Activated CD8-positive, alpha-beta memory T cell treated with anti-CD3 and anti-CD28 coated beads, Interleukin-2, amount 10 ng/mL, durations not matched to agents 7 days and 5 days (primary cell): ENCODE measurements at places on chromosomes 12 and 14.

GRCh38 chr14:69532561-69533340, 41.9 kb downstream of the CCDC177 start:
- no peak for DNase-seq

GRCh38 chr14:74981833-74982232, 20.9 kb upstream of the EIF2B2 start:
- DNase-seq = no peak

DNA sequence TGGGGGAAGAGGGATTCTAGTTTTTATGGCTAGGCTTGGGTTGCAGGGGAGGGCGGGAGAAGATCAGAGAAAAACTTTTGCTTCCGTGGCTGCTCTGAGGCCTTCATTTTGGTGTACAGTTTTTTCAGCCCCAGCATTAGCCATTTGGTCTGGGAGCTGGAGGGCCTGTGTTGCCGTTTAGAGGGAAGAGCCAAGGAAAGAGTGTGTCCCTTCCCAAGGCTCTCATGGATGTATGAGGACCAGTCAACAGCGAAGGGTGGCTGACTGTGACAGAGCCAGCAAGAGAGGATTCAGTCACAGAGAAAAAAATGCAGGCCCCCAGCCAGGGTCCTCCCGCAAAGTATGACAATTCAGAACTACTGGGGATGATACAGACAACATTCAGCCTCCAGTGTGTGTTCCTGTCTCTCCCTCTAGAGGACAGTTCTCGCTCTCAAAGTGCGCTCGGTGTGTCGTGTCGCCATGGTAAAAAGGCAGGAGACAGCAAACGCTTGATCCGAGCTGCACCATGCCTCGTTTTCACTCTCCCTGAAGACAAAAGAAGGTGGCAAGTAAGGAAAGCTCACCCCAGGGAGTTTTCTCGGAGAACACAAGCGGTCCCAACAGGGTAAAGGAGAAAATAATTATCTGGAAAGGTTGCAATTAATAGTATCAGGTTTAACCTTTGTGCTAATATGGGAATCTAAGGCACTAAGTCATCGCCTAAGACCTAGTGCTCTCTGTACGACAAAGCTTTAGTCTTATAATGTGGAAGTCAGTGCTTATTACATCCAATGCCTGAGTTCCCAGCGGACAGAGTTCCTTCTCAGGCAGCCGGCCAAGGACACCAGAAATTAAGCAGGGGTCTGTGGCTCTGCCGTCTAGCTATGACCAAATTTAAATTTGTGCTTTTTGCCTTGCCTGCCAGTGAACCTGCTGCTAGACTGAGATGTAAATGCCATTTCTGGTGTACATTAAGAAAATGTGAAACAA, 157.3 kb upstream of the PLXNC1 start:
- no peak for DNase-seq

- DNase-seq = no peak
Observed at GRCh38 chr12:112170971-112171596, 45.7 kb downstream of the TRAFD1 start.

- no peak for DNase-seq
Observed at GRCh38 chr14:104223101-104224041, 85.0 kb downstream of the KIF26A start.

DNA sequence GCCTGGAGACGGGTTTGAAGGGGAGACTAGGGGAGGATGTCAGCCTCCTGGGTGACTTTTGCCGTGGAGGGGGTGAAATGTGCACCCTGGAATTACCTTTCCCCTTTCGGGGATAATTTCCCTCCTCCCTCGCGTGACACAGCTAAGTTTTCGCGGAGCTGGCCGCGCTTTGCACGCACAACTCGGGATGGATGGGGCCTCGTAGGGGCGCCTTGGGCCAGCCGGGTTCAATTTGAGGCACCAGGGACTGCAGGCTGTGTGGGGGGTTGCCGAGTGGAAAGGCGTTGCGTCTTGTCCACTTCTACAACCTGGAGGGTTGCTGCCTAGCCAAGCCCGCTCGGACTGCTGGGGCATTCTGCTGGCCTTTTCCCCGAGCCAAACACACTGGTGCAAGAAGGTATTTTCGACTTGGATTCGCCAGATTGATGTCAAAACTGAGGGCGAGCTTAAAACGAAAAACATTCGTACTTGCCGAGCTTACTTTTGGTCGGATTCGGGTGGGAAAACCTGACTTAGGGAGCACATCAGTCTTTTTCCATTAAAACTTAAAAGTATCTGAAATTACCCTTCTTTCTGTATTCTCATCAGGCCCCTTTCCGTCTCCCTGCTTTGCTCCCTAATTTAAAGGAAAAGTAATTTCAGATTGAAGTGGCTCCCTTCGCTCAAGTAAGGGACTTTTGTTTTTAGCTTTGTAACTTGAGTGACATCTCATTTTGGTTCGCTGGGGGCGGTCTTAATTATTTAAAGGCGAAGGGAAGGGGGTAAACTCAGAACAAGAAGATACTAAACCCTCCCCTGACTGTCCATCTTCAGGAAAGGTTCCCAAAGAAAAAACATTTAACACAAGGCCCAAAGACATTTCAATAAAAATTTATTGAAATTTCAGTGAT, 14.3 kb downstream of the TBX3 start:
- no peak for DNase-seq

DNA sequence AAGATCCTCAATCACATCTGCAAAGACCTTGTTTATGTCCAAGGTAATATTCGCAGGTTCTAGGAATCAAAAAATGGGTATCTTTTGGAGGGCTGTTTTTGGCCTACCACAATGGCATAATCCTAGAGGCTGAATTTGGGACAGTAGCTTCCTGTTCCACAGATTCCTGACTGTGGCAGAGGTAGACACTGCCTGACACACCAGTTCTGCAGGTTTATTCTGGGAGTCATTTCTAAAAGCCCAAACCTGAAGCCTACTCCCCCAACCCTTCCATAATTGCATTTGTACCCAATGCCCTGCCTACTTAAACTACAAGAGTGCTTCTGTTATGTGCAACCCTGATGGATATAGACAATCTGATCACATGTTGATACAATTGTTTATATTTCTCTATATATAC, 378.9 kb downstream of the PCNX1 start:
- DNase-seq = no peak

GRCh38 chr12:96227365-96228106, 33.4 kb downstream of the ELK3 start:
- DNase-seq = no peak

DNA sequence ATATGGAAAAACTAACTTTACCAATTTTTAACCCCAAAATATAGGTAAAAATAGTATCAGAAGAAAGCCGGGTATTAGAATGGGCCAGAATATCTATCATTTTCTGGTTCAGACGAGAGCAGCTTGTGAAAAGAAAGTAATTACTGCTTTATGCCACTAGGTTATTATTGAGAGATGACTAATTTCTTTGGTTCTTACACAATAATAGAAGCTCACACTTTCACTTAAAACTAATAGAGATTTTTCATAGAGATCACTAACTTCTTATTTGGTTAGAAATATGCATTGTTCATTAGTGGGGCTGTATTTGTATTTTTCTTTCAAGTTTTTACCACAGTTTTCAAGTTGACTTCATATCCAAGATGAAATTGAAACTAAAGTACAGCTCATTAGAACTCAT, 1241.2 kb upstream of the FLRT2 start:
- no peak for DNase-seq

DNA sequence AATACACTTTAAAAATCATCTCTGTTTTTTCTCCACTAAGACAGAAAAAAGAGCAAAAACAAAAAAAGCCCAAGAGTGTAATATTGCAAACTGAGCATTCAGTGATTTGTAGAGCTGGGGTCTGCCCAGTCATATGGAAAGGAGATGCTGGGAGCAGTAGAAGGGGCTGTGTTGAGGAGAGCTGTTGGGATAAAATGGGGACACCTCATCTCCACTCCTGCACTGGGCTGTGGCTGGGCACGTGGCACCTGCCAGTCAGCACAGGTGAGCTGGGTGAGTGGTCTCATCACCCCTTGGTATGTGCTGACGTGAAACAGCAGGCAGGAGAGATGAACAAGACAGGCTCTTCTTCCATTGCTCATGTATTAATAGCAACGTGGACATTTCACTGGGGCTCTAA, 217.4 kb downstream of the C12orf42 start:
- DNase-seq = no peak

DNA sequence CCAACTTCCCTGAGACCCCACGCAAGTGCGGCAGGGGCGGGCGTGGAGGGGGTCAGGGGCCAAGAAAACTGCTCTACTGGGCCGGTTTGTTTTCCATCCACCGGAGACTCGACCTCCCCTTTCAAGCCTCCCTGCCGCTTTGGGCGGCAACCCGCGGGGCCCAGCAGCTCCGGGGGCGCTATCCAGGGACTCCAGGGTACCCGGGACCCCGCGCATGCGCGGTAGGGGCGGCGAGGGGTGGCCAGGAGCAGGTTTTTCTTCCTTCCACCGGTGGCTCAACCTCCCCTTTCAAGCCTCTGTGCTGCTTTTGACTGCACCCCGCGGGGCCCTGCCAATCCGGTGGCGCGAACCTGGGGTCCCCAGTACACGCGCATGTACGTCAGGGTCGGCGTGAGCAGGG, 323.5 kb downstream of the ALG10 start:
- DNase-seq = no peak

DNA sequence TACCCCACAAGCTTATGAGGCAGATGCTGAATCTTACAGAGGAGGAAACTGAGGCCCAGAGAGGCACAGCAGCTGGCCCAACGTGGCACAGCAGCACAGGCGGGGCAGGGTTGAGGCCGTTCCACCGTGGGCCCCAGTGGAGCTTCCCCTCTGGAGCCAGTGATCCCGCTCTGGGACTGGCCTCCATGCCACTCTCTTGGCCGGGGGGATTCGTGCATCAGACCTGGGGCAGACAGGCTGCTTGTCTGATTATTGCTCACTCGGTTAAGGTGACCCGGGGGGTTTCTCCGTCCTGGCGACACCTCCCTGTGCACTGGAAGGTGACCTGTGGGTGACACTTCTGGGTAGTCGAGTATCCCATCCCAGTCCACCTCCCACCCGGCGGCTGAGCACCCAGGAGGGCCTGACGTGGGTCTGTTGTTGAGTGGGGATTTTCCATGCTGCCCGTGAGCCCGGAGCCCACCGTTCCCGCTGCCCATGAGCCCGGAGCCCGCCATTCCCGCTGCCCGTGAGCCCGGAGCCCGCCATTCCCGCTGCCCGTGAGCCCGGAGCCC, 27.8 kb downstream of the NOC4L start:
- DNase-seq = no peak

GRCh38 chr14:96400495-96400894, 8.6 kb downstream of the AK7 start:
- DNase-seq = no peak

DNA sequence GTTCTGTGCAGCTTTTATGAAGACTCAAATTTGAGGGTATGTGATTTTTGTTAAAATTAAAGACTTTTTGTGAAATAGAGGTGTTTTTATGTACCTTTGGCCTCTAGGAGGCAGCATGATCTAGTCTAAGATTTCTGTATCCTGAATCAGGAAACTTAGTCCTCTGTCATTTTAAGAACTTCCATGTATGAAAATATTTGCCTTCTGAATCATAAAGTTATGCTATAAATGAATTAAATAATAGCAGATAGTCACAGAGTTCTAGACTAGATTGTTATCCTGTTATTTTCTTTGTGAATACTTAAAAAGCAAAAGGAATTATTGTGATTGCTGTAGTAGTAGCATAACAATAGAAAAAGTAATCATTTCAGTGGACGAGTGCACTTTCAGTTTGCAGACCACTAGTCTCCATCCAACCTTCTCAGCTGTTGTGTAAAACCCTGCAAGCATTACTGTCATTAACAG, 56.3 kb downstream of the FGD4 start:
- DNase-seq = no peak

DNA sequence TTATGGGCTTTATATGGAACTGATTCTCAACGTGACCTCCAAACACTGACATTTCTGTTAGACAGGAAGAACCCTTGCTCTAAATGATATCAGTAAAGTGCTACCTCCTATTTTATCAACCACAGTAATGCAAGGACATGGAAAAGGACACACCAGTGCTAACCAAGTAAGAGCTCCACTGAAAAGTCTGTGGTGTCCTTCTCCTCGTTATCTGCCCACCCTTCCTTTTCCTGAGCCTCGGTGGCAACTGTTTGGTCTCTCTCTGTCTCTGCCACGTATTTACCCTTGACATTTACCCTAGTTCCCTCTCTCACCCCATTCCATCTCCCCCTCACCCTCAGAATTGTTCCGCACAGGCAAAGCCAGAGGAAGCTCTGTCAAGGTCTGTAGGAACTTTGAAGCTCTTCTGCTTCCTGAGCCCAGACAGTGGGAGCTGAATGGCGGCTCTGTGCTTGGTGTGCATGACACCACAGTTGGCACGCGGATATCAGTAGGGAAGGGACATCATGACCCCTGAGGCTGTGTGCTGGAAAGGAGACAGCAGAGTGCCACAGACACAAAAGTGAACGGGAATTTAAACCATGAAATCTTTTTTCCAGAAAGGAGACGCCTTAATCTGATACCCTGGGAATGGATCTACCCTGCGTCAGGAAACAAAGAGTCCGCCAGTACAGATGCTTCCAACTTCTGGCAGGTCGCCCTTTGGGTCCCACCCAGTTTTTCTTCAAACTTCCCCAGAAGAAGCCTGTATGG, 50.8 kb downstream of the NTN4 start:
- DNase-seq = no peak

- DNase-seq = no peak
Observed at GRCh38 chr12:13609894-13610679, 371.3 kb downstream of the GRIN2B start.

DNA sequence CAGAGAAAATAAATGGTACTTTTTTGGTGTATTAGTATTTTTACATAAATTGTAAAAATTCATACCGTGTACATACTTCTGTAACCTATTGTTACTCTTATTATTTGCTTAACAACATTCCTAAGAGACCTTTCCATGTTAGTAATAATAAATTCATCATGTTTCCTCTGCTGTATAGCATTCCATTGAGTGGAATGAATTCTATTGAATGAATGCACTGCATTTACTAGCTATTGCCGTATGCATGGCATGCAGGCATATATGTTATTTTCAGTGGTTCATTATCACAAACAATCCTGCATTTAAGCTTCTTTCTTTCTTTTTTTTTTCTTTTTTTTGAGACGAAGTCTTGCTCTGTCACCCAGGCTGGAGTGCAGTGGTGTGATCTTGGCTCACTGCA, 137.6 kb upstream of the TBX3 start:
- DNase-seq = no peak

DNA sequence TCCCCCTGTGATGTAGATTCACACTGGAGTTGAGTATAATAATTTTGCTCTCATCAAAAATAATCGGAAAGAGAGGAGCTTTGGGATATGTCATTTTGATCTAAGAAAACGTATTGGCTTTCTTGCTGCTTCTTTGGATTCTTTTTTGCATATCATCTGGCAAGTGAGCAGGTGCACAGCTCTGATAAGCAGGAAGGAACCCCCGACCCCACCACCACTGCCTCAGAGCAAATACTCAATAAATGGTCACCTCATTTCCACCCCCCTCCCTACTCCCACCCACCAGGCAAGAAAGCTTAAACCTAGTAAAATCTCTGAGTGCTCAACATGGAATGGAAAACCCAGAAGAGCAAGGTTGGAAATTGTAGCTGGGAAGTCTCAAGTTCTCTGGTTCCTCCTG, 49.4 kb downstream of the IFNG-AS1 start:
- no peak for DNase-seq

DNA sequence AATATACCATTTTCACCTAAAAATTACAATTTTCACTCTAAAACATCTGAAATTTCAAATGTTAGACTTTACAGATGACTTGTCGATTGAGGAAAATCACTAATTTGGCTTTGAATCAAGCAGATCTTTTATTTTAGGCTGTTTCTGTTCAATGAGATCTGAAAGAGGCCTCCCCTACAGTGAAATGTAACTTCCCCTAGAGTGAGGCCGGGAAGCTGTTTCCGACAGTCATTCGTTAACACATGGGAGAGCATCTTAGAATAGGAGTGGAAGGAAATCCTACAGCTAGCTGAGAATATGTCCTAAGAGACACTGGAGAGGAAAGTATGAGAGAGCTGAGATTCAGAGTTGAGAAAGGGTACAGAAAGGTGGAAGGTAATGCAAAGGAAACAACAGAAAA, 5.7 kb upstream of the C14orf93 start:
- DNase-seq = no peak
